Astrocyte of the cerebellum (primary cell): ENCODE measurements at places on chromosomes 16 and 17.

DNA sequence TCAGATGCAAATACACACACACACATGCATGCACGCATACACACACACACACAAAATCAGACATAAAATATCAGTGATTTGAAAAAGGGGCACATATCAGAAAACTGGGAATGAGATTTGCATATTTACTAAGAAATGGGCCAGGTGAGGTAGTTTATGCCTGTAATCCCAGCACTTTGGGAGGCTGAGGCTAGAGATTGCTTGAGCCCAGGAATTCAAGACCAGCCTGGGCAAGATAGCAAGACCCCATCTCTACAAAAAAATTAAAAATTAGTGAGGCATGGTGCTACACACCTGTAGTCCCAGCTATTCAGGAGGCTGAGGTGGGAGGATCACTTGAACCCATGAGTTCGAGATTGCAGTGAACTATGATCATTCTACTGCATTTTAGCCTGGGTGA, 22.4 kb upstream of the PNPO start:
- DNase-seq, result no peak

GRCh38 chr17:17088541-17089525, 46.6 kb downstream of the MPRIP start:
- DNase-seq, result no peak

GRCh38 chr17:9924735-9925191, 19.7 kb upstream of the RCVRN start:
- peak; percentile 70 for DNase-seq

DNA sequence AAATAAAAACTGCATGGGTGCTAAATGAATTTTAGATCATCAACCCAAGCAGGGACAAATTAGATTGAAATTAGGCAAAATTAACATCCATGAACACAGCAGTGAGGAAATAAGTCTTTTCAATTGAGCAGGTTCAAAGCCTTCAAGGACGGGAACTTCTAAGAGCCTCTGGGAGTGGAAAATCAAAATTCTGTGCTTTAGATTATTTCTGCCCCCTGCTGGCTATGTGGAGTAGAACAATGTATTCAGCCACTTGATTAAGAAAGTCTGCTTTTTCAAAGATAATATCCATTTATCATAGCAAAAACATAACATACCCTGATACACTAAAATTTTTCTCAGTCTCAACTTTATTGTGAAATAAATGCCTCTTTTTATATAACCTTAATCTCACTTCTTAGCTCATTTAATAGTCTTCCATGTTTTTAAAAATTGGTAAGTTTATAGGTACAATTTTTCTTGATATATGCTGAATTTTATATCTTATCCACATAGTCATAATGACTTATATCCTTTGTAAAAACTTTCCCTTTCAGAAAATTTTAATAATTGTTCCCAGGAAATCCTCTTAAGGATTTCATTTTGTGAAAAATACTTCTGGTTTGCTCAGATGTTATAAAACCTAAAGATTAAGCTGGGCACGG, 28.1 kb upstream of the NOL11 start:
- DNase-seq, result peak; percentile 60

GRCh38 chr17:70563281-70563820, 394.0 kb downstream of the KCNJ2 start:
- DNase-seq, result no peak

DNA sequence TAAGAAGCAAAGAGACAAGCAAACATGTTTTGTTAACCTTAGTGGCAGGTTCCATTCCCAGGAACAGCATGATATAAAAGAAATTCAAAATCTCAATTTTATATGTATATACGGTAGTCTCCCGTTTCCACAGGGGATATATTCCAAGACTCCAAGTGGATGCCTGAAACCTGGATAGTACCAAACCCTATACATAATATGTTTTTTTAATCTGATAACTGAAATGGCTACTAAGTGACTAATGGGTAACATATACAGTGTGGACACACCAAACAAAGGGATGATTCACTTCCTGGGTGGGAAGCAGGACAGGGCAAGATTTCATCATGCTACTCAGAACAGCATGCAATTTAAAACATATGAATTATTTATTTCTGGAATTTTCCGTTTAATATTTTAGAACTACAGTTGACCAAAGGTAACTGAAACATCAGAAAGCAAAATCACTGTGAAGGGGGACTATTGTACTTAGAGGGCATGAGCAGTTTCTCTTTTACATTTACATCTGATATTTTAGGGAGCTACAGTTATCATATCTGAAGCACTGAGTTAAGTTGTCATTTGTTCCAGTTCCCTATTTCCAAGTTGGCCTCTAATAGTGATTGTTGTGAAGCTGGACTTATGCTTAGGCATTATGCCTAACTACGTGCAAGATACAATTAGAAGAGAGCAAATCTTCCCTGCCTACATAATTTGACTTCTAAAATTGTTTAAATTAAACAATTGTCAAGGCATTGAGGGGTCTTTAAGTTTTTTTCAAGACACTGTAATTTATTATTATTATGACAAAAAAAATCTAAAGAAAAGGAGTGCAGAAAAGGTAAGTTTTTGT, 34.1 kb upstream of the ABCA6 start:
- peak; percentile 8 for DNase-seq

DNA sequence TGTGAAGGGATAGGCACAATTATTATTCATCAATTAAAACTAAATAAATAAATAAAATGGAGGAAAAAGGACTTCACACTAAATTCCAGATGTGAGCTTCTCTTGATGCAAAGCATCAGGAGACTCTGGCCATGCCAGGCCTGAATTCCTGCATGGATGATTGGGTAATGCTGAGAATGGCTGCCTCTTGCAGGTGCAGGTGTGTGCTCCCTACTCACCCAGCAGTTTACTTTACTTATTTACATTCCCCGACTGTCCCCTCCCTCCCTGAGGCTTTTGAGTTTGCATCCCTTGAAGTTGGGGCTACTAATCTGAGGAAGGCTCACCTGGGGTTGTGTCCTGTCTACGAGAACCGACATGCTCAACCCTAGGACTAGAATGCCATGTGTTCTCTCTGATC, 200.4 kb downstream of the SHISA9 start:
- no peak for DNase-seq

DNA sequence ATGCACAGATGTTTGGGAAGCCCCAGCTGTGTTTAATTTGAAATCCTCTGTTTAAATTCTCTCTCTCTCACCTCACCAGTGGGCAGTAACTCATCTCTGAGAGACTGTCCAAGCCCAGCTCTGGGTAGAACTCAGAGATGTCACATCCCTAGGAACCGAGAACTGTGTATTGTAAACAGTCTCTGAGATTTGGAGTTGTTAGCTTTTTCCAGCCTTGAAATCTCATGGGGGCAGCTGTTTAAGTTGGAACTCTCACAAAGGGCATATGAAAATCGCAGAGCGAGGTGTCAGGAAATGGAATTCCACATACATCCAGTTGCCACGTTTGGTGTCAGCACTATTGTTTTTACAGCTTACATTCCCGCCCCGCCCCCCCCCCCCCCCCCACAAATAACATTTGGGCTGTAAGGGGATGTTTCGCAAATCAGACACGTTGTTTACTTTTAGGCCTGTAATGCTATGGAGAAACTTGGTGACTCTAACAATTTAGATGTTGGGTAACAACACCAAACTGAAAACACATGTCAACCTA, 34.3 kb downstream of the VPS35L start:
- no peak for DNase-seq

DNA sequence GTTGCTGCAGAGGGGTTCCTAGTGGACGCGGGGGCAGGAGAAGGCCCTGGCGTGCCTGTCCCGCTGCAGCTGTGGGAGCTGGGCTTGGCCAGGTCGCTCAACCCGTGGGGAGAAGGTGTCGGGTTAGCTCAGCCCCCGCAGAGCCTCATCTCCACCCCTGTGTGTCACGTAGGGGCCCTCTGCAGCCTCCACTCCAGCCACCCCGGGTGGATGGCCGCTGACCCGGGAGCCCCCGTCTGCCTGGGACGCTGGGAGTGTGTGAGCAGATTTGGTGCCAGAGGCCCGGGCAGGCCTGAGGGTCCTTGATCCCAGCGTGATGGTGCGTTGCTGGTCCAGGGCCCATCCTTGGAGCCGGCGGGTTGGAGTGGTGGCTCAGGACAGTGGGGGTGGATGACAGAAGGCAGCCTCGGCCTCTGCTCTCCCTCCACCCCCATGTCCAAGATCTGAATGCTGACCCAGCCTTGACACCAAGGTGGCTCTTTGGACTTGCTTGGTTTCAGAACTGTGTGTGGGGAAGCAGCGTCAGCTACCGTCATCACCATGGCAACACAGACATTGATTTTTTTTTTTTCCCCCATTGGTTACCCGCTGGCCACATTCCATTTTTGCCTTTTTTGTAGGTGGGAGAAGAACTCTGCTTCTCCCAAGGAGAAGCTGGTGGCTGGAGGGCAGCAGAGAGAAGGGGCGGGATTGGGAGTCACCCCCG, 35.7 kb downstream of the BAIAP2 start:
- no peak for DNase-seq

DNA sequence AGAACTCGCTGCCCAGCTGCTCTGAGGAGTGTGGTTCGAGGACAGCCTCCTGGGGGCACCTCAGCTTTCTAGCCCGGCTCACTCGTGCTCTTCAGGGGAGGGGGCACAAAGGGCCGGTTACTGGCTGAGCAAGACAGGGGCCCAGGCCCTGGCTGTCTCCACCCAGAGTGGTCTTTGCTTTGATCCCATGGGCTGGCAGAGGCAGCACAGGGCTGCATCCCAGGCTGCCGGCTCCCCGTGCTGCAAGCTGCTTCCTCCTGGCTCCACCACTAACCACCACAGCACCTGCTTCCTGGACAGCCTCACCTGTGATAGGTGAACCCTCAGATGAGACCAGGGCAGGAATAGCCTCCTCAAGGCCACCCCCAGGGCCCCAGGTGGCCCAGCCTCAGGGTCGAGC, 6.8 kb downstream of the SPPL2C start:
- no peak for DNase-seq

- no peak for DNase-seq
These were observed 12.2 kb downstream of the NOD2 start for GRCh38 chr16:50705436-50706110.
